ENCODE measurements at places on chromosomes 7 and 10. TPM values are rescaled to one million over a fixed set of nuclear protein-coding genes. Genes with fewer than 3 reads are reported as not detected.

Gene PRKAR2B
- 45.2 TPM for total RNA-seq

Gene INMT
- 180 TPM for total RNA-seq

Gene ADAM12
- 1.4 TPM for total RNA-seq

Gene GPR85
- 4.0 TPM for total RNA-seq

Gene NRF1
- 20.0 TPM for total RNA-seq

- no peak for DNase-seq
These were observed 1277.1 kb downstream of the REEP3 start for GRCh38 chr10:64798297-64798696.

- no peak for DNase-seq
These were observed 6.7 kb upstream of the PAXIP1 start for GRCh38 chr7:155009570-155010157.

DNA sequence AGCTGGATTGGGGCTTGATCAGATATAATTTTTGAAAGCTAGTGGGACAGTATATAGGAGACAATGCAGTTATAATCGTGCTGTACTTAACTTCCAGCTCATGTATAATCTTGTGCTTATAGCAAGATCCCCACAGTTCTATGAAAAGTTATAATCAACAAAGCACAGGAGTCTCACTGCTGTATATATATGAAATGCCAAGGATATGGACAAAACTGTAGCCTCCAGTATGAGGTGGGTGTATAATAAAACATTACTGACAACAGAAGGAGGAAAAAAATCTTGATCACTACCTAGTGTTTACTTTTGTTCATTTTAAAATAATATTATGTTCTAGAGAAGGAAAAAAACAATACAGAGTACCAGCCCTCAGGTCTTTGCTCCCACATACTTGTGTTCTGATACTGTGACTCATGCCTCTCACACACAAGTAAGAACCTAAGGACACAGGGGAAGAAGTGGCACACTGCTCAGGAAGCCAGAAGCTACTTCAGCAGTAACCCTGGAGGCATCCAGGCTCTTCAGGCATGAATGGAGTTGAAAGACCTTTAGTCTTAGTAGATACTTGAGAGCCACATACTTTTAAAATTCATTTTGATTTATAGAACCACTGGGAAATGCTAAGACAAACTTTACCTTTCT lies 265.7 kb upstream of the IMMP2L start:
- DNase-seq: no peak

DNA sequence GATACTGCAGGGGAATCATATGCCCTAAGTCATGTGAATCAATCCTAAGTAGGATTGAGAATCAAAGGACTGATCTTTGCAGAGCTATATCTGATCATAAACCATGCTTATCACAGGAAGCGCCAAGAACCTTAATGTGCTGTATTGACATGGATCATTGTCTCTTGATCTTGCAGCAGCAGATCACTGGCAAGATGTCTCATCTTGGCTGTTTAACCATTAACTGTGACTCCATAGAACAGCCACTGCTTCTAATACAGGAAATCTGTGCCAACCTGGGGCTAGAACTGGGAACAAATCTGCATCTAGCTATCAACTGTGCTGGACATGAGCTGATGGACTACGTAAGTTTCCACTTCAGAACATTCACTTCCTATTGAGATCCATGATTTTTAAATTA lies 21.6 kb downstream of the ENO4 start:
- DNase-seq: no peak

DNA sequence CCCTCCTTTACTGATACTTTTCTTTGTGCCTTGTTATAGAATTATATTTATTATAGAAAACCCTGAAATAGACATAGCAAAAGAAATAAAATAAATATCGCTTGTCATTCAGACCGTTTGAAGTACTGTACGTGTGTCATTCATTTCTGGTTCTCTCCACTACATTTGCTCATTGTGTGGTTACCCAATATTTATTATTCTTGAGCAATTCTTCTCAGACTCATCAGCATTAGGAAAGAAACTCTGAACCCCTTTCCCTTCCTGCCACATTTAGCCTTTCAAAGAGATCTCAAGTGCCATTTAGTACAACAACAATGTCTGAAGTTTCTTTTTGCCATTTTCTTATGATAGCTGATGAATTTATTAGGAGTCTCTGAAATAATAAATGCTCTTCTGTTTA lies 154.1 kb downstream of the KIAA1217 start:
- DNase-seq: no peak

DNA sequence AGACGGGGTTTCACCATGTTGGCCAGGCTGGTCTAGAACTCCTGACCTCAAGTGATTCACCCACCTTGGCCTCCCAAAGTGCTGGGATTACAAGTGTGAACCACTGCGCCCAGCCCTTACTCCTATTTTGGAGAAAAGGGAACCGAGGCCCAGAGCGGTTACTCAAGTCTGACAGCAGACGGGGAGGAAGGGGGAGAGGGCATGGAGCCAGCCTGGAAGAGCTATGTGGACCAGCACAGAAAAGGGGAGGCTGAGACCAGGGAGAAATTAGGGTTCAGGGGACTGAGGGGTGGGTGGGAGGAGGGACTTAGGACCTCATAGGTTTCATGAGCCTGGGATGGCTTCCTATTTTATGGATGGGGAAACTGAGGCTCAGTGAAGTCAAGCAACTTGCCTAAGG lies 1.5 kb downstream of the SFRP5 start:
- DNase-seq: no peak

DNA sequence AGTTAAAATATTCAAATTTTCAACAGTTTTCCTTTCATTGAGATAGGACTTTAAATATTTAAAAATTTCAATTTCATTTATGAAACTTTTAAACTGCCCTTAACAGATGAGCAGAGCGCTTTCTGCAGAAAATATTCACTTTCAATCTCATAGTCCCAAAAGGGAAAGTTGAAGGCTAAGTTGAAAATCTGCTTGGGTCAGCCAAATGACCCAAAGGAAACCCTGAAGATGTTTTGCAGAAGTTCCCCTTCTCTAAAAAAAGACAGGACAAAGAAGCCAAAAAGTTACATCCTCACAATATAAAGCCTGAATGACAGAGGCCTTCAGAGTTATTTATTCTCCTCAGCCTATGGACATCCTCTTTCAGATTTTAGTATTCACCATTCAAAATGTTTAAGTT lies 17.6 kb upstream of the SCIN start:
- DNase-seq: no peak

- peak; percentile 56 for DNase-seq
These were observed 227.2 kb upstream of the GRB10 start for GRCh38 chr7:51009716-51010496.

GRCh38 chr7:102321351-102322201 lies 34.7 kb downstream of the SPDYE6 start:
- DNase-seq: peak; percentile 77

GRCh38 chr7:35253710-35254495 lies at the start of gene TBX20:
TSS of gene TBX20 (minus strand) at chr7:35254100. CDS start at chr7:35253620, 480 bp downstream.
- peak; percentile 96 for DNase-seq

DNA sequence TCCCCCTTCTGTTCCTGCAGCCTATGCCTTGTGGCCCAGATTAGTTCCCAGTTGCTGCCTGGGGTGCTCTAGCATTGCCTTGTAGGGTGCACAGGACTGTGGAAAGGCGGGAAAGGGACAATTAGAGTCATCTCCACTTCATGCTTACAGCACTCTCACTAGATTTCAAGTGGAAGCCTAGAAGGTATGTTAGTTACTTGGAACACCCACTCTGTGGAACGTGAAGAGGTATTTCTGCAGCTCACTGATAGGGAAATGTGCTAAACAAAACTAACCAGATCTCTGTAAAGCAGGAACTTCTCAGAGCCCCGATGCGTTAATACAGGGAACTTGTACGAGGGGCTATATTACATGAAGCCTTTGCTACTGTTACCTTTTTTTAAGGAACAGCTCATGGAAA lies 19.4 kb downstream of the STMP1 start:
- no peak for DNase-seq

DNA sequence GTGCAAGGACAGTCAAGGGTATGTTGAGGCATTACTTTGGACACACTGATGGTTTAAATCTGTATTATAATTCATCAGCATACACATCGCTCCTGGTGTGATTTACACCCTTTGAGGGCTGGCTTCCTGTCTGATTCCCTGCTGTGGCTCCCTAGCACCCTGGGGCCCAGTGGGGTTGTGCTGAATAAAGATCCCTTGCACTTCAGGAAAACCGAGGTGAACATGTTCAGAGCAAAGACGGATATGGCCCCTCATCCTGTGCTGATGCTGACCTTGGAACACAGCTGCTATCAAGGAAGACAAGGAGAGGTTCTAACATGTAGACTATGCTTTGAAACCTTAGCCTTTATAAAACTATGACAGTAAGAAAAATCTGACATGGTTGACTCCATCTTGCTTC lies 84.6 kb upstream of the UNC5B start:
- no peak for DNase-seq

GRCh38 chr7:47361746-47362215 lies 220.1 kb downstream of the TNS3 start:
- peak; percentile 79 for DNase-seq

Data from right cardiac atrium (tissue), 5 donors.